Dorsolateral prefrontal cortex (tissue), 122 donors: ENCODE measurements at places on chromosomes 1 and 21.

- no peak for DNase-seq
Observed at GRCh38 chr1:212591922-212592321, 16.6 kb upstream of the ATF3 start.

GRCh38 chr1:59288046-59288445 is 8.8 kb upstream of the FGGY start:
- DNase-seq = no peak

DNA sequence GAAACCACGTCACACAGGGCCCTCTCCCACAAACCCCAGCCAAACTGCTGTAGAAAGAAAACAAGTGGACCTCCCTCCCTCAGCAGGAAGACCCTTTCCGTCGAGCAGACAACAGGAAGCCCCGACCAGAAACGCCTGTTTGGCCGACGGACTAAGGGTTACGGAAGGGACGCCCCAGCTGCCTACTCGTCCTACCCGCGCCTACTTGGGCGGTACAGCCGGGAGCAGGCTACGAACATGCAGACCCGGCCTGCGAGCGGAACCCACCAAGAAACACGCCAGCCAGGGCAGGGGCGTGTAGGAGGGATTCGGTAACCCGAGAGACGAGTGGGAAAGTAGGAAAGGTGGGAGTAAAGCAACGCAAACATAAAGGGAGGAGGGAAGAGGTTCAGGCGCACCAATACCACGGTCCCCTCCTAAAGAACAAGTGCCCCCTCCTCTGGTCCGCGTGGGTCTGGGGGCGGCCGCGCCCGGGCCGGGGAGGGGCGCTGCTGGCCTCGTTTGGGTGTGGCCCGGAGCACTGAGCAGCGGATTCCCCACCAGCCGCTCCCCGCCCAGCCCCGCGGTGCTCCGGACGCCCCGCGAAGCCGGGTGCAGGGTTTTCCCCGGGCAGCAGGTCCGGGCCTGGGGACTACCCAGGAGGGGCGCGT is 450 bp downstream of the S100A10 start:
- DNase-seq = no peak

- no peak for DNase-seq
Observed at GRCh38 chr1:100391675-100392074, 39.4 kb downstream of the CDC14A start.

GRCh38 chr1:231420959-231421545 is 1.0 kb downstream of the EGLN1 start:
- peak; percentile 32 for DNase-seq

- no peak for DNase-seq
Observed at GRCh38 chr21:44846485-44847260, 26.8 kb downstream of the PTTG1IP start.
